T-helper 17 cell (primary cell): ENCODE measurements at places on chromosomes 5 and 9.

- no peak for DNase-seq
These were observed 454.1 kb upstream of the NUDT12 start for GRCh38 chr5:104016646-104017045.

DNA sequence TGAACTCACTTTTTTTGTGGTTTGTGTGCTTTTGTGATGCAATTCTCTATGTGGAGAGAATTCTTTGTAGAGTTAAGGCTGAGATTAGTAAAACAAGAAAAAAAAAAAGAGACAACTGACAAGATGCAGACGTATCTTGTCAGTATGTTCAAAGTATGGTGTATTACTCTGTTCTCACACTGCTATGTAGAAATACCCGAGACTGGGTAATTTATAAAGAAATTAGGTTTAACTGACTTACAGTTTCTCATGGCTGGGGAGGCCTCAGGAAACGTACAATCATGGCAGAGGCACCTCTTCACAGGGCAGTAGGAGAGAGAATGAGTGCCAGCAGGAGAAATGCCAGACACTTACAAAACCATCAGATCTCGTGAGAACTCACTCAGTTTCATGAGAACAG is 475.2 kb upstream of the CDH18 start:
- DNase-seq = no peak

DNA sequence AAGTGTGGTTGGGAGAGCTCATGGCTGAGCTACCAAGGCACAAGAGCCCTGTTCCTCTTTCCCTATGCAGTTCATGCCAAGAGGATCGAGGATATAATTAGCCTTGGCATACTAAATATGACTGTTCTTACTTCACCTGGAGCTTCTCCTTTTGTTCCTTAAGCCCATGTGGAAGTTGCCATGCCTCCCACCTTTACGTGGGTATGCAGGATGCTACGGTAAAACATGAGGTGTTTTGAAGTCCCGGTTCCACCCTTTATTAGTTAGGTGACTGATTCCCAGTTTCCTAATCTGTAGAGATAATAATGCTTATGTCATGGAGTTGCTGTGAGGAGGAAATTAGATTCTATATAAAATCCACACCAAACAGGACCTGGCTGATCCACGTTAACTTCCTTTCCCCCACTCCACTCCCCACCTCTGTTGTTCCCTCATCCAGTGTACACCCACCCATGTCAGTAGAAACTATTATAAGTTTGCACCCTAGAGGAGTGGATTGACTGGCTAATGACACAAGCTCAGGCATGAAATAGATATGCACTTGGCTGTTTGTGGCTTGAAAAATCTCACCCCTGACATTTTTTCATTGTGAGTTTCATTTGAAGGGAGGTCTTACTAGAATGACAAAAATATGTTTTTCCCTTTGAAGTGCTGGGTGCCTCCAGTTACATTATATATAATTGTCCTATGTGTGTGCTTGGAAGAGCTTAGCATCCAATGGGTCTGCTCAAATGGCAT is 36.8 kb upstream of the SHOC1 start:
- DNase-seq = no peak

GRCh38 chr5:148090773-148091250 is 27.0 kb downstream of the SPINK5 start:
- DNase-seq = no peak

DNA sequence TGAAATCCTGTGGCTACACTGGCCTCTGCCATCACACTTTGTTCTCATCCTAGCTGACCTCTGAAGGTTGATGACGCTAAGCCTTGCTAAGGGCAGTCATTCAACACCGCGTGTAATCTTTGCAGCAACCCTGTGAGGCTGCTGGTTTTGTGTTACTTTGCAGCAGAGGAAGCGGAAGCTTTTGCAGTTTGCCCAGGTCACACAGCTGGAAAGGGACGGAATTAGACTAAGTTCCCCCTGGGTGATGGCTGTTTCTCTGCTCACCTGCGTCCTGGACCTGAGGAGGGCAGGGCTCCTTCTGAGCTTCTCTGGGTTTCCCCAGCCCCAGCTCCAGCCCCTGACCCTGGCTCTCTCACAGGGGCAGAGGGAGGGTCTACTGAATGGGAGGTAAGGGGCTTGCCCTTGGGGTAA is 7.3 kb upstream of the SLC25A51 start:
- no peak for DNase-seq

DNA sequence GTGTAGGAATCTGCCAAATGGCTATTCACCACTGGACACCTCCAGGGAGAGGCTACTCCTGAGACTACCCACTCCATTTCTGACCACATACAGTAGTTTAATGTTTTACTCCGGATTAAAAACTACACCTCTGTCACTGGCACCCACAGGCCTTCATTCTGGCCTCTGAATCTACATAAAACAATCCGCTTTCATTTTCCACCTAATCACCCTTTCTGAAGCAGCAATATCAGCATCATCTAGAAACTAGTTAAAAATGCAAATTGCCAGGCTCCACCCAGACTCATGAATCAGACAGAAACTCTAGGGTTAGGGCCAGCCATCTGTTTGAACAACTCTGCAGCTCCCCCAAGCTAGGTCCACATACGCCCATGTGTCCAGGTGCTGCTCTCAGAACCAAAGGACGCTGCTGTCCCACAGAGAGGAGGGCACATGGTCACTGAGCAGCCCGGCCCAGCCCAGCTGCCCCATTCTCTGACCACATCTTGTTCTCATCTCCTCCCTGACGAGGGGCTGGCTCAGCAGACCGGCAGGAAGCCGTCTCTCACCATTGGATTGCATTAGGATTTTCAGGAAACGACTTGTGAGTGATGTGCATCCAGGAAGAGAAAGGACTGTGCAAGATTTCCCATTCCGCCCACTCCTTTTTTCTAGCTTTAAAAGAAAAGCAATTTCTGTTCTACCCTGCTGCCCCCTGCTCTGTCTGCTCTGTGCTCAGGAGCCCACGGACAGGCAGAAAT is 34.7 kb downstream of the ADAM19 start:
- peak; percentile 18 for DNase-seq

GRCh38 chr9:26346942-26347477 is 545.6 kb downstream of the CAAP1 start:
- no peak for DNase-seq

GRCh38 chr9:129007035-129007765 is 20.9 kb downstream of the SH3GLB2 start:
- no peak for DNase-seq

GRCh38 chr5:25990771-25991170 is 1047.6 kb downstream of the CDH9 start:
- DNase-seq = no peak
